Astrocyte of the spinal cord (primary cell): ENCODE measurements at places on chromosomes 6 and 20.

DNA sequence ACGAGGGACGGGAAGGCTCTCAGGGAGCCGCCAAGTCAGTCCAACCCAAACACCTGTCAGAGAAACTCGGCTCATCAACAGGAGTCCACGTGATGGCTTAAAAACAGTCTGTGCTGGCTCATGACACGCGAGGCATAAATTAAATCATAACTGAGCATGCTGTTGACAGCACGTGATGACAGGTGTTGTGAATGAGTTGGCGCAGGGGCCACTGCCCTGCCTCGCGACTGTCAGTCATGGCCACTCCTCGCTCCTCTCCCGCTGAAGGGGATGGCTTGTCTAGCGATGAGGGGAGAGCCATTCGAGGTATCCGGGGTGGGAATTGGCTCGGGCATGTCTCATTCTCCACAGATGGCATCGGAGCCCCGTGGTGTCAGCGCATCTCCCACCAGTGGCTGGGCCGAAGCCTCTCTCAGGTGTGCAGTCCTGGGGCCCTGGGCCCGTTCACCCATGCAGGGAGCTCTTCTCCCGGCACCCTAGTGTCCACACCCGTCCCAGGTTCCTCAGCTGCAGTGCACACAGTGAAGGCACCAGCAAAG is 313.3 kb downstream of the BMP7 start:
- DNase-seq, result no peak

DNA sequence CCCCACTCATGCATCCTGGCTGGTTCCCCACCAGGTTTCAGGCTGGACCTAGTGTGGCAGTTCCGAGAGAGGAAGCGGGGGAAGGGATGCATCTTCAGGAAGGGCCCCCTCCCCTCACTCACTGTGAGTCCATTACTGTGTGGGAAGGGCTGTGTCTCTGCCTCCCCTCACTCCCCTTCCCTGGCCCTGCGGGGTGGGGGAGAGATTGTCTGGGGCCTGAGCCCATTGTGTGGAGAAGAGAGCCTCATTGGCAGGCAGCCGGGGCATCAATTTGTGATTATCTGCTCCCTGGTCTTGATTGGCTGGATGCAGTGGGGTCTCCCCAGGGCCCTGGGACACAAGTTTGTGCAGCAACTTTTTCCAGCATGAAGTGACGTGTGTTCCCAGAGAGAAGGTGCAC is 4.1 kb upstream of the MYT1 start:
- no peak for DNase-seq

GRCh38 chr6:116328528-116328903 is 42.2 kb upstream of the DSE start:
- DNase-seq, result peak; percentile 27

DNA sequence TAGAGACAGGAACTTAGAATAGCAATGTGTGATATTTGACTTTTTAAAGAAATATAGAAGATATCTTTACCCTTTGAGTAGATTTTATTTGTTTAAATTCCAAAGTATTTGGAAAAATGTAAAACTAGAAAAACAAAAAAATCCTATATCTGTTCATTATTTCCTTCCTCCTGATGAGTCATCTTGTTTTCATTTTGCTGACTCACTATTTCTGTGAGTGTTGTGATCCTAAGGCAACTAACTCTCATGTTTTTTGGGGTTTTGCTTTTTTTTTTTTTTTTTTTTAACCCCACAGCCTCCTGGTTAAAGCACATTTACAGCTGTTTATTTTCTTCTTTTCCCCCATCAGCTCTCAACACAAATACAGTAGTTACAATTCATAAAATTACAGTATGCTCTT is 37.8 kb upstream of the THEMIS start:
- DNase-seq, result peak; percentile 66

DNA sequence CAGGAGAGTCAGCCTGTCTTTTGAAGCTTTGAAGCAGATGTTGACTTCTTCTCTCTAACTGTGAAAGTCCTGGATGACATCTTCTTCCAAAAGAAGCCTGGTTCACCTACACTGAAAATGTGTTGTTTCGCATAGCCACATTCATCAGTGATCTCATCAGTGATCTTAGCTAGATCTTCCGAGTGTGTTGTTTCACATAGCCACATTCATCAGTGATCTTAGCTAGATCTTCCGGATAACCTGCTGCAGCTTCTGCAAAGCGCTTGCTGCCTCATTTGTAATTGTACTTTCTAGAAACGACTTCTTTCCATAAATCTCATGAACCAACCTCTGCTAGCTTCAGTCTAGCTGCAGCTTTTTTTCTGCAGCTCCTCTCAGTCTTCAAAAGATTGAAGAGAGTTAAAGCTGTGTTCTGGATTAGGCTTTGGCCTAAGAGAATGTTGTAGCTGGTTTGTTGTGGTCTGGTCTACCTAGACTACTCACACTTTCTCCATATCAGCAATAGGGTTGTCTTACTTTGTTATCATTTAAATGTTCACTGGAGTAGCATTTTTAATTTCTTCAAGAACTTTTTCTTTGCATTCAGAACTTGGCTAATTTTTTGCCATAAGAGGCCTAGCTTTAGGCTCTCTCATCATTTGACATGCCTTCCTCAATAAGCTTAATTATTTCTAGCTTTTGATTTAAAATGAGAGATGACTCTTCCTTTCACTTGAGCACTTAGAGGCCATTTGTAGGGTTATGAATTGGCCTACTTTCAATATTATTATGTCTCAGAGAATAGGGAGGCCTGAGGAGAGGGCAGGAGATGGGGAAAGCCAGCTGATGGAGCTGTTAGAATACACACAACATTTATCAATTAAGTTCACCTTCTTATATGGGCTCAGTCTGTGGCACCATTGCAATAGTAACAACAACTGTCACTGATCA is 48.7 kb upstream of the EXOC2 start:
- no peak for DNase-seq

DNA sequence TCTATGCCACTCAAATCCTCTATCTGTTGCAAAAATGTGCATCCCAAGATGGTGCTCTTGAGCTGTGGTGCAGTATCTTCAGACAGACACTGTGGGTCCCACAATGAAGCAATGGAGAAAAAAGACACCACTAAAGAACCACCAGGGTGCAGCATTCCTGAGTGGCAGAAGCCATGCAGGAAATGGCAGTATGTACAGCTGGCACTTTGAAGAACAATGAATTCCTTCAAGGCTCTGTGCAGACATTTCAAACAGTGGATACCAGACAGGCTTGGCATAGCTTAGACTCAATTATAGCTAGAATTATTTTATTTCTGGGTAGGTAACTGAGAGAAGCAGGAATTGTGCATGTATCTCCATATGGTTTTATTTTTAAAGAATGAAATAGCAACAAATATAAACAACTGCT is 24.0 kb upstream of the HDAC2 start:
- DNase-seq, result peak; percentile 92

DNA sequence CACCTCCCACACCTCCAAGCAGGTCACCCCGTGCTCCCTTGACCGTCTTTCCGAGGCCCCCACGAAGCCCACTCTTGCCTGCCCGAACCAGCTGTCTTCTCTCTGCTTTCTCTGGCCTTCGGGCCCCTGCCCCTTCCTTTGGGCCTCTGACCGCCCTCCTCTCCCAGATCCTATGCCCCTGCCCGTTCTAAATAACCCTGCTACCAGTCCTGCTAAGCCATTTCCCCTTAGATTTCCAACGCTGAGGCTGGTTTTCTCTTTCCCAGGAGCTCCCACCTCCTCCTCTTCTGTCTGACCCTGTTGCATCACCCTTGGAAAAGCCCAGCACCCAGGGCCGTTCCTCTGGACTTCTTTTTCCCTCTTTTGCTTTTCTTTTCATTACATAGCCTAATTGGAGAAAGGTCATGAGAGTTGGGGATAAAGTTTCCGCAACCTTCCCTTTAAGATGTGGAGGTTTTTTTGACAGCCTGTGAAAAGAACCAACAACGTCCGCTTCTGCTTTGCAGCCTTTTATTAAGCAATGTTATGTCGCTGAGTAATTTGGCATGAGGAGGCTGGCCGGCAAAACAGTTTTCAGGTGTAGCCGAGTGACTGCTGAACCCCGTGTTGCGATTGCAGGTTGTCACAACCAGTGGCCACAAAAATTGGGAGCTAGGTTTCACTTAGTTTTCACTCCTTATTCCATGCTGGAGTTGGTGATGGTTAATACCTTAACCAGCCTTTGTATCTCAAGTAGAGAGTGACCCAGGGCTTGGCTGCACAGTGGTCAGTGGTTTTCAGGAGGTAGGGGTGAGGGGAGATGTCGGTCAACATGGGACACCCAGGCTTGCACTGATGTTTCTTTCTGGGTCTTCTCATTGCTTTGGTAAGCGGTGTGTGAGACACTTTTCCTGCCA is 970 bp downstream of the BLTP3A start:
- DNase-seq, result peak; percentile 32

DNA sequence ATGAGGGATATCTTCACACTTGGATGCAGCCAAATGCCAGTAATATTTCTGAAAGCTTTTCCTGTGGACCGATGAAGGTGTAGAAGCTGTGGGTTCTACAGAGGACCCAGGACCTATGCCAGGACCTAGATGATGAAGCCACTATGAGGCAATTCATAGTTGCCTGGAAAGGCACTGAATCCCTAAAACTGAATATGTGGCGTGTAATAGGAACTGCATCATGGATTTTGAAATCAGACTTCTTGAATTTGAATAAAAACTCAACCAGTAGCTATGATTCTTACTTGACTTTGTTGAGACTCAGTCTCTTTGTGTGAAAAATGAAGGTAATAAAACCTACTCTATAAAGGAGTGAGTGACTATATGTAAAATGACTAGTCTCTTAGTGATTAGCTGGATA is 89.9 kb upstream of the SGK1 start:
- no peak for DNase-seq

DNA sequence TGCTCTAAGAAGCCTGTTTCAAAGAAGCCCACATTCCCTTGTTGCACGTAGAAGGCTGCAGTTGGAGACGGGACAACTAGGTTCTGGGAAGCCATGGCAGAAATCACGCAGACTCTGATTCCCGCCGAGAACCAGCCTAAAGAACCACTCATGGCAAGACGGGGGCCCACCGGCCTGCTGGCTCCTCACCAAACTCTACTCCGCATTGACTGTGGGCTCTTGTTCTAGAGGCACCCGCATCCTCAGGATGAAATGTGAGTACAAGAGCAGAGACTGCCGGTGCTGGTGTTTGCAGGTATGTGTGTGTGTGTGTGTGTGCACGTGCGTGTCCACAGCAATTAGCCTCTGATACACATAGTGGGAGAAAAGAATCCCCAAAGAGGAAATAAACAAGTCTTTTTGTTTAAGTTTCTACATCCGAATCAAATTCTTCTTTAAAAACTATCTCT is 42.3 kb upstream of the NR2E1 start:
- no peak for DNase-seq

- no peak for DNase-seq
Measured at GRCh38 chr6:92011681-92012245, 1407.6 kb downstream of the EPHA7 start.

GRCh38 chr6:163793011-163793983 is 378.8 kb downstream of the QKI start:
- DNase-seq, result peak; percentile 81

DNA sequence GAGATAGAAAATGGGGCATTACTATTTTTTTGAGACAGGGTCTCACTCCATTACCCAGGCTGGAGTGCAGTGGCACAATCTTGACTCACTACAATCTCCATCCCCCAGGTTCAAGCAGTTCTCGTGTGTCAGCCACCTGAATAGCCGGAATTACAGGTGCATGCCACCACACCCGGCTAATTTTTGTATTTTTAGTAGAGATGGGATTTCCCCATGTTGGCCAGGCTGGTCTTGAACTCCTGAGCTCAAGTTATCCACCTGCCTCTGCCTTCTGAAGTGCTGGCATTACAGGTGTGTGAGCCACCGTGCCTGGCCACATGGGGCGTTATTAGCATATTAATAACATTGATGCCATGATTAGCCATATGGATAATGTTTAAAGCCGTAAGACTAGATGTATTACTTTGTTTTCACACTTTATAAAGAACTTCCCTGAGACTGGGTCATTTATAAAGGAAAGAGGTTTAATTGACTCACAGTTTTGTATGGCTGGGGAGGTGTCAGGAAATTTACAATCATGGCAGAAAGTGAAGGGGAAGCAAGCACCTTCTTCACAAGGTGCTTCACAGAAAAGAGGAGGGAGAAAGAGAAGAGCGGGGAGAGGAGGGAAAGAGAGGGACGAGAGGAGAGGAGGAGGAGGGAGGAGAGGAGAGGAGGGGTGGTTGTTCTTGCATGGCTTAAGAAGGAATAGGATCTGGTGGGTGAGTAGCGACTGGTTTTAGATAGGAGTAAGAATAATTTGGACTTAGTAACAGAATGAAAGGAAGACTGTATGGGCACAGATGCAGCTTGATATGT is 51.9 kb downstream of the MYO6 start:
- DNase-seq, result no peak

GRCh38 chr6:2866171-2866846 is 24.6 kb upstream of the SERPINB1 start:
- no peak for DNase-seq

GRCh38 chr6:37980222-37980595 is 160.7 kb downstream of the ZFAND3 start:
- DNase-seq, result no peak

- no peak for DNase-seq
Measured at GRCh38 chr6:65262241-65262640, 444.8 kb downstream of the EYS start.

DNA sequence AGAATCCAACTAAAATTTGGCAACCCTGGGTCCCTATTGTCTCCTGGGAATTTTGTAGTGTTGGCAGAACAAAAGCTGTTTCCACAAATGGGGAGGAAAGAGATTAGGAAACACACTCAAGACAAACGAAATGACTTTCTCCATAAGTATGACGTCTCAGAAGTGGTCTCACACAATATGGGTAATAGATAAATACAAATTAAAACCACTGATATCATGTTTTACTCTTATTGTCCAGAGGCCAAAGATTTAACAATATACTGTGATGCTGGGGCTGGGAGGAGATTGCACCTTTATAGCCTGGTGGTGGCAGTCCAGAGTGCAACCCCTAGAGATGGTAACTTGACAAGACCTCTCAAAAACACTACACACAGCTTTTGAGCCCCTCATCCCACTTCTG is 18.6 kb downstream of the FKBP1A start:
- DNase-seq, result no peak

GRCh38 chr6:63677282-63677681 is 41.7 kb downstream of the PHF3 start:
- DNase-seq, result no peak

DNA sequence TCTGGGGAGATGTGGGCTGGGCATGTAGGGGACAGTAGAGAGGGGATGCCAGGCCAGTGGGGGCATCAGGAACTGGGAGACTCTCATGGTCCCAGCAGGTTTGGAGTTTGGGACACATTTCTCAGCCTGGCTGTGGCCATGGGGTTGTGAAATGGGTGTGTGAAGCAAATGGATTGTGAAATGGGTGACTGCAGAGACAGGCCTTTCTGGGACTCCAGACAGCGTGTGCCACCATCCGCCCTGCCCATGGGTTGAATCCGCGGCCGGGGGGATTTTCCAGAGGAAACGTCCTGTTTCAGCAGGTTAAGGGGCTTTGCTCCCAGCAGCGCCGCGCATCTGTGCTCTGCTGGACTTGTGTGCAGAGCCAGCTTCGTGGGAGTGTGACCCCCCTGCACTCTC is 3.7 kb upstream of the PMEPA1 start:
- DNase-seq, result no peak
